ENCODE measurements at places on chromosomes 16 and 17. TPM values are rescaled to one million over a fixed set of nuclear protein-coding genes. Genes with fewer than 3 reads are reported as not detected.

The RPAIN gene
- total RNA-seq, result 28.4 TPM

The PMP22 gene
- 135 TPM for total RNA-seq

The PERCC1 gene
- total RNA-seq, result not detected

DNA sequence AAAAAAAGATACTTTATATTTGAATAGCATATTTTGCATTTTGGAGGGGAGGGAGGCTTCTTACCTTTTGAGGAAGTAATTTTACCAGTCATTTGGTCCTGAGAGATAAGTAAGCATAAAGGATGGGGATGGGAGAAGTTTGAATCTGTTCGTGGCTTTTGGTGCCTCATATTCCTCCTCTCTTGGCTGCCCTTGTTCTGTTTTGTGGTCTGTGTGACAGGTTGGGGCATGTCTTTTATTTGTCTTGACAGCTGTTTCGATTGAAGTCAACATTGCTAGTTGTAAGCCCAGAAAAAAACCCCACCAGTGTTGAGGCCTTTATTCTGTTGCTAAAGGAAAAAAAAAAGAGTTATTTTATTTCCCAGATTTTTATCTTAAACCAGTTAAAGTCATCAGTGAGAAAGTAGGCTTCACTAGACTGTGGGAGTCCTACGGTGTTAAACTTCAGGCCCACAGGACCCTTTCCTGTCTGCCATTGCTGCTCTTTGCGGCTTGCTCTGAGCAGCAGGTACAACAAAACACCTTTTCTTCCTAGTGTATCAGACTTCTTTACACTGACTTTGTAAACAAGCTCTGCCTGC lies 11.4 kb downstream of the SLC7A6 start:
- no peak for DNase-seq
- peak overlapping the region; percentile 26 for H3K4me3 ChIP-seq
- H3K4me1 ChIP-seq, result peaks cover 94% of the 10 kb centered on the region
- H3K27ac ChIP-seq, result peak overlapping the region; percentile 99
- H3K27me3 ChIP-seq, result no peaks in the 10 kb centered on the region

DNA sequence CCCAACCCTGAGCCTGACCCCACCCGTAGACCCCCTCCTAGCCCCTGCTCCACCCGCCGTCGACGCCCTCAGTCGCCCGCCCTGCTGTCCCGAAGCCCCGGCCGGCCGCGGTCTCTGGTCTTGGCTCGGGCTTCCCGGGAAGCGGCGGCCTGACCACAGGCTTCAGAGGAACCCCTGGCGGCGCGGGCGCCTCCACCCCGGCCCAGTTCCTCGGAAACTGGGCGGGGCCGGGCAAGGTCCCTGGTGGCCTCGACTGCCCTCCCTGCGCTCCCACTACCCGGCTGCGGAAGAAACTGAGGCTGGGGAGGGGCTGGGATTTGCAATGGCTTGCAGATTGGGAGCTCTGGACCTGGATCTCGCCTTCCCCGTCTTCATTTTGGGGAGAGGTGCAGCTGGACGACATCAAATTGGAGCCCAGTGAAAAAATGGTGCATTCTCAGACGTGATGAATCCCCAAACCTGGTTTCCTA lies 692 bp upstream of the SOCS1 start:
- H3K27ac ChIP-seq, result peak overlapping the region; percentile 100
- no peaks in the 10 kb centered on the region for H3K36me3 ChIP-seq
- peaks cover 58% of the 10 kb centered on the region for H3K4me1 ChIP-seq
- peak; percentile 76 for DNase-seq
- H3K4me3 ChIP-seq, result peak overlapping the region; percentile 90

DNA sequence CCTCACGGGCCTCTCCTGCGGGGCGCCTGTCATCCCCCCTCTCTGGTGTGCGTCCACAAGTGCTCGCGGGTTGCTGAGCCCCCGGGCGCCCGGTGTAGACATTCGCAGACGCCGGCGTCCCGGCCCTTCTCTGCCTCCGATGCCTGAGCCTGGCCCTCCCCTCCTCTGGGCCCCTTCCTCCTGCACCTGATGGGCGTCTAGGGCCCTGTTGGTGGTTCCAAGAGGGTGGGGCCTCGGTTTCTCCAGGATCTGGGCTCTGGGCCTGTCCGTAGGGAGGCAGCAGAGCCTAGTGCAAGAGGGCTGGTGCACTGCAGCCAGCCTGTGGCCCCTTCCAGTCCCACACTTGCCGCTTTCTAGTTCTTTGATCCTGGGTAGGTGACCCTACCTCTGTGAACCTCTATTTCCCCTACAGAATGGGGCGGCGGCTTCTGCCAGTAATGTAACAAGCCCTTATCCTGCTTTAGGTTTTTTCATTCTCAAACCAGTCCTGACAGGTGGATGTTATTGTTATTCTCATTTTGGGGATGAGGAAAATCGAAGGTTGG lies 623 bp downstream of the E4F1 start:
- H3K4me3 ChIP-seq, result peak overlapping the region; percentile 93
- peak overlapping the region; percentile 87 for H3K27ac ChIP-seq
- H3K4me1 ChIP-seq, result peaks cover 42% of the 10 kb centered on the region

DNA sequence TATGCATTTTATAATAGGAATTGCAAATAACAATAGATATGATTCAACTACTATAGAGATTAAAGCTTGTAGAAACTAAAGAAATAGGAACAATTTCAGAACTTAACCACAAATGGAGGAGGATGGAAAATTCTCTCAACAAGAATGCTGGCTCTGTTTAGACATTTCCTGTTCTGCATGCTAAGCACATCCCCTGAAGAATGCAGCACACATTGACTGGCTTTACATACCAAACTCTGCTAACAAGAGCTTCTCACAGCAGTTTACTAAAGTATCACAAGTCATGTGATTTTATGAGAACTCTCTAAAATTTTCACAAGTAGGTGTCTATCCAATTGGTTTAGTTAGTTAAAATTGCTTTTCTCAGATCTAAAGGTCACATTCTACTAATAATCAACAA lies 85.2 kb downstream of the SPAG9 start:
- H3K4me1 ChIP-seq, result peaks cover 15% of the 10 kb centered on the region
- H3K4me3 ChIP-seq, result no peak overlapping the region
- H3K36me3 ChIP-seq, result peaks cover 32% of the 10 kb centered on the region
- DNase-seq, result no peak
- no peaks in the 10 kb centered on the region for H3K27me3 ChIP-seq
- peak overlapping the region; percentile 16 for H3K27ac ChIP-seq

DNA sequence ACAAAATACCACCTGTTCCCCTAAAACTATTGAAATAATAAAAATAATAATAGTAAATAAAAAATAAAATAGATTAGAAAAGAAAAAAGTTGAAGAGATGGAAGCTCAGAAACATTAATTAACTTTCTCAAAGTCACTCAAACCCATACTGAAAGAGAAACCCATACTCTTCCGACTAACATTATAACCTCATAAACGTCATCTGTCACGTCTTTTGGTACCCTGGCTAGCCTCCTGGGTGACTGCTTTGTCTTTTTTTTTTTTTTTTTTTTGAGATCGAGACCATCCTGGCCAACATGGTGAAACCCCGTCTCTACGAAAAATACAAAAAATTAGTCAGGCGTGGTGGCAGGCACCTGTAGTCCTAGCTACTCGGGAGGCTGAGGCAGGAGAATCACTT lies 7.6 kb downstream of the SLFN12L start:
- no peak overlapping the region for H3K27ac ChIP-seq
- H3K27me3 ChIP-seq, result no peaks in the 10 kb centered on the region
- no peak for DNase-seq
- no peak overlapping the region for H3K4me3 ChIP-seq
- no peaks in the 10 kb centered on the region for H3K36me3 ChIP-seq

GRCh38 chr16:73204359-73205152 lies 156.6 kb upstream of the ZFHX3 start:
- H3K27ac ChIP-seq, result no peak overlapping the region
- no peaks in the 10 kb centered on the region for H3K4me1 ChIP-seq
- peaks cover 6% of the 10 kb centered on the region for H3K27me3 ChIP-seq
- no peaks in the 10 kb centered on the region for H3K36me3 ChIP-seq

- peaks cover 27% of the 10 kb centered on the region for H3K4me1 ChIP-seq
- H3K27ac ChIP-seq, result no peak overlapping the region
- DNase-seq, result no peak
These were observed 101.9 kb downstream of the STX8 start for GRCh38 chr17:9473711-9474110.

Data from left ventricle myocardium inferior (tissue), 1 donor.